Bronchial epithelial cell (primary cell): ENCODE measurements at places on chromosomes 6 and 20. TPM values are rescaled to one million over a fixed set of nuclear protein-coding genes. Genes with fewer than 3 reads are reported as not detected.

Gene MDFI
- total RNA-seq: 57.1 and 61.3 TPM in 2 replicates

Gene PROCR
- 61.3 and 127 TPM in 2 replicates for total RNA-seq

Gene MYB
- under 0.01 and 0.26 TPM in 2 replicates for total RNA-seq

Gene TRIM40
- not detected in 2 replicates for total RNA-seq
